Sigmoid colon (tissue), 7 donors: ENCODE measurements at places on chromosomes 4 and X. TPM values are rescaled to one million over a fixed set of nuclear protein-coding genes. Genes with fewer than 3 reads are reported as not detected.

Gene IGSF1
- 0.49 TPM for total RNA-seq

Gene ARHGAP24
- total RNA-seq = 40.4 TPM

DNA sequence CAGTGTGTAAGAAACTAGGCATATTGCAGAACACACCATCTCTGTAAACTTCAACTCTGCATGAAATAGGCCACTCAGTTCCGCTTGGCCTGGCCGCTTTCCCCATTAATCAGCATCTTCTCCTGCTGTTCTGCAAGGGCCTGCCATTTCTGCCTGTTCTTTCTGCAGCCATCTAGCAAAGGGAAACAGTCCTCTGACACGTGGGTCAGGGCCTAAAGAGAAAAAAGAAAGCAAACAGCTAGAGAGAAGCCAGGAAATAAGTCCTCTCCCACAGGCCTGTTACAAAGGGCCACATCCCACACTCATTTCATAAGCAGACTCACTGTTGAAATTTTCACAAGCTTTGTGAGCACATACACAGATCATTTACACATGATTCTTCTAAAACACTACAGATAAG, 130.1 kb downstream of the PDE5A start:
- peaks cover 33% of the 10 kb centered on the region for H3K36me3 ChIP-seq
- no peak overlapping the region for H3K4me3 ChIP-seq
- no peaks in the 10 kb centered on the region for H3K27me3 ChIP-seq

DNA sequence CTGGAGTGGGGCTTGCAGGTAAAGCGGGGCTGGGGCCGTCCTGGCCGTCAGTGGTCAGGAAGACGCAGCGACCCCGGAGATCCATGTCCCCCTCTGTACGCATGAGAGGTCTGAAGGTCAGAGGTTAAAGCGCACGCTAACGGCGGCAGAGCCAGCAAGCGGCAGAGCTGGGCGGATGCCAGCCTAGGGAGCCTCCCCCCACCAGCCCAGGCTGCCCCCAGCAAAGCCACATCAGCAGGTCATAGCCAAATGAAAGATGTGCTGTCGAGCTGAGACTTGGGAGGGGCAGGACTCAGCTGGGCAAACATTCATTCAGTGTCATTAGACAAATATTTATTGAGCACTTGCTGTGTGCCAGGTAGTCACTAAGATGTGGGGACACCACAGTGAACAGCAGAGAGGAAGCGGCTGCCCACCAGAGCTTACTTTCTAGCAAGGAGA, 593 bp upstream of the JAKMIP1 start:
- no peaks in the 10 kb centered on the region for H3K4me1 ChIP-seq
- DNase-seq = peak; percentile 20
- no peaks in the 10 kb centered on the region for H3K36me3 ChIP-seq
- peak overlapping the region; percentile 59 for H3K4me3 ChIP-seq
- no peak overlapping the region for H3K27ac ChIP-seq
- H3K27me3 ChIP-seq = peaks cover 51% of the 10 kb centered on the region

Gene OCIAD2
- total RNA-seq = 21.8 TPM

Gene ZNF732
- total RNA-seq = not detected

Gene H2BW2
- not detected for total RNA-seq

DNA sequence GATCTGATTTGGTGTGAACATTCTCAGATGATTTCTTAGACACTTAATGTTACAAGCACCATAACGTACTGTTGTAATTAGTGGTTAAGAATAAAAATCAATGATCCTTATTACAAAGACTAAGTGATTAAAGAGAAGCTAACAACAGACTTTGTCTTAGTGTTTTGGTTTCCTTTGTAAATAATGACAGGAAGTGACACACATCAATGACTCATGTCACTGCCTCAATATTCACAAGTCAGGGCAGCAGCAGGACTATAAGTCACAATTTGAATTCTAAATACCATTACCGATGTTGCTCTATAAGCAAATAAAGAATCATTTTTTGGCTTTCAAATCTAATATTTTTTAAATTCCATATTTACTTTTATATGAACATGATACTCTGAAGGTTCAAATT, 115.8 kb upstream of the FAT4 start:
- H3K27me3 ChIP-seq = no peaks in the 10 kb centered on the region
- H3K4me3 ChIP-seq = no peak overlapping the region
- H3K36me3 ChIP-seq = no peaks in the 10 kb centered on the region
- no peak overlapping the region for H3K27ac ChIP-seq
- H3K4me1 ChIP-seq = no peaks in the 10 kb centered on the region
